ENCODE measurements at places on chromosomes 5 and 9.

GRCh38 chr9:69001921-69002320, 12.0 kb downstream of the PRKACG start:
- no peak for DNase-seq

- DNase-seq: no peak
Observed at GRCh38 chr9:3946840-3947587, 352.9 kb downstream of the GLIS3 start.

DNA sequence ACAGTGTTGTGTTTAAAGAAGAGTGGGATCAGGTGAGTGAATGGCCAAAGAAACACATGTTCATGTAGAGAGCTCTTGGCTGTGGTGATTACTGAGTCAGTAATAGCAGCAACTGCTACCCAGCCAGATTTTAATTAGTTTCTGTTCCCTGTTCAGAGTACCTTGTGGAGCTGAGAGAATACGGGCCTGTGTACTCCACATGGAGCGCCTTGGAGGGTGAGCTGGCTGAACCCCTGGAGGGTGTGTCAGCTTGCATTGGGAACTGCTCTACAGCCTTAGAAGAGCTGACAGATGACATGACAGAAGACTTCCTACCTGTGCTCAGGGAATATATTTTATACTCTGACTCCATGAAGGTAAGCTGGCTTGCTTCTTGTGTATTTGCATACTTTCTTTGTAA, 52.3 kb downstream of the SLC46A2 start:
- DNase-seq: no peak

DNA sequence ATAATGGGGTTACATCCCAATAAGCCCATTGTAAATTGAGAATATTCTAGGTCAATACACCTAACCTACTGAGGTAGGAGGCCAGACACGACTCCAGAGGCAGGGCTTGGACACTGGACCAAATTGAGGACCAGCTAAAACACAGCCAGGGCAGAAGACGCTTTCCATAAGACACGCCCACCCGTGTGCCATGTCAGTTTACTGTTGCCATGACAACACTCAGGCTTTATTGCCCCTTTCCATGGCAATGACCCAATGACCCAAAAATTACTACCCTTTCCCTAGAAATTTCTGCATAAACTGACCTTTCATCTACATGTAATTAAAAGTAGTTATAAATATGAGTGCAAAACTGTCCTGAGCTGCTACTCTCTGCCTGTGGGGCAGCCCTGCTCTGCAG, 31.5 kb downstream of the SLC22A4 start:
- DNase-seq: no peak

DNA sequence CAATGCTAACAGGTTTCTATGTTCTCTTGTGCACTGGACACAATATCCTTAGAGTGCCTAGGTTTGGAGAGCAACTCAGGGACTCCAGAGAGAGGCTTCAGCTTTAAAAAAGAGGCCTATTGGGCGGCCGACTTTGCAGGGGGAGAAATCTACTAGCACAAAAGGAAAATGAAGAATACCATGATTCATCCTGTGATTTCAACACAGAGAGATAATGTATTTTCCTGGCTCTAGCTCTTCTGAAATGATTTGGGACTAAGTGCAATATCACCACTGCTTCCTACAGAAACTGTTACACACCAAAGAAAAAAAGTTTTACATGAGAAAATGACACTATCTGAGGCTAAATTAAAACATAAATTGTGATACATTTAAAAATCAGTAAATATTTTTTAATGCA, 146.1 kb upstream of the TSLP start:
- DNase-seq: no peak

DNA sequence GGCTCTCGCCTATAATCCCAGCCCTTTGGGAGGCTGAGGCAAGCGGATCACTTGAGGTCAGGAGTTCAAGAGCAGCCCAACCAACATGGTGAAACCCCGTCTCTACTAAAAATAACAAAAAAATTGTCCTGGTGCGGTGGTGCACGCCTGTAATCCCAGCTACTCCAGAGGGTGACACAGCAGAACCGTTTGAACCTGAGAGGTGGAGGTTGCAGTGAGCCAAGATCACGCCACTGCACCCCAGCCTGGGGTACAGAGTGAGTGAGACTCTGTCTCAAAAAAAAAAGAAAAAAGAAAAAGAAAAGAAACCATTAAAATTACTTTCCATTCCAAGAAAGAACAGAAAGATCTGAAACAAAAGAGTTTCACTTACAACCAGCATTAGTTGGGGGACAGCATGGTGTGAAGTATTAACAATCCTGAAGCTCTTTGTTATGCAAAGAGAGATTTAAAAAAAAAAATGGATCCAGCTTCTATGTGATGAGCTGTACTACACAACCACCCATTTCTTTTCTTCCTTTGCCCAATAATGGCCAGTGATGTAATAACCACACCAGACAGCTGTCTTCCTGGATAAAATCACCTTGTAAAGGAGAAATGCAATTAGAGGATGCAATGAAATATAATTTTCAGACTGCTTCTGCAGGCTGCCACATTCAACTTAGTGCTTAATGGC, 76.9 kb downstream of the MED27 start:
- no peak for DNase-seq

- no peak for DNase-seq
Observed at GRCh38 chr9:96089452-96090085, 212.4 kb downstream of the HSD17B3 start.

- DNase-seq: no peak
Observed at GRCh38 chr9:35930989-35931388, 21.7 kb downstream of the SPAAR start.
